ENCODE measurements at places on chromosomes 3 and 15.

DNA sequence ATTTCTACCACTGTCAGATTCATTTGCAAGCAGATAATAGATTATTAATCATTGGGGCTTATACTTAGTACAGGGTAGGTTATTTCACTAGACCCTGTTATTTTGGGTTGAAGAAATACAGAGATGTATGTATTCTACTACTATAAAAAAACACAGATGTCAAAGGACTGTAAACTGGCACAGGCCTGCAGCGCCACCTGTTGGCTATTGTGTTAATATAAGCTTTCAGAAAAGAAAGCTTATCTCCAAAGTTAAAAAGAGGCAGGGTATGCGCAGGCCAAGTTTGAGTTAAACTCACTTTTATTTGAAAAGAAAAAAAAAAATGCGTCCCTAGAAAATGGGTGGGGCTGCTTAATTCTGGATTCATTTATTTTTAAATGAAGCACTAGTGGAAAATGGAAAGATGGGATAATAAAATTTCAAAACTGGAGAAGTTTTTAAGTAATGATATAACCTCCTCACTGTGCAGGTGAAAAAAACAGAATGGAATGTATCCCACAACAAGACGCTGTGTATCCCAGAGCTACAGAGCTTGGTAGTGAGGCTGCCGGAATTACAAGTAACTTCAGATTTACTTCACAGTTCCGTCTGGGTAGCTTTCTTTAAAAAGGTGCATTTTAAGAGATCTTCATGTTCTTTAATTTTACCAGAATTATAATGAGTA lies 407.2 kb upstream of the TGFBR2 start:
- peak; percentile 60 for DNase-seq

DNA sequence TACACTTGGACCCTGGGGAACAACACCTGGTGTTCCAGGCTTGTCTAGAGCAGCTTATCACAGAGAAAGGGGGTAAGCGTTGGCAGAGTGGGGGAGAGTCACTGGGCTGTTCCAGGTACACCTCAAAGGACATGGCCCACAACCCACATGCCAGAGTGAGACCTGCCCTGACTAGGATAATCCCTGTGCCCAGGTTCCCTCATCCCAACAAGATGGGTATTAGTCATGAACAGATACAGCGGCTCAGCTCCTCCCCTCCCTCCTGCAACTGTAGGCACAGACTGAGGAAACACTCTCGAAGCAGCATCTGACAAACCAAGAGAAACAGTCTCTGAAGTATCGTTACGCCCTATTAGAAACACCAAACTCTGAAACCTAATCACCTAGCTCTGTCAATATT lies 32.1 kb upstream of the RPS17 start:
- DNase-seq = no peak

- no peak for DNase-seq
Observed at GRCh38 chr3:187025656-187026316, 95.5 kb downstream of the ST6GAL1 start.

DNA sequence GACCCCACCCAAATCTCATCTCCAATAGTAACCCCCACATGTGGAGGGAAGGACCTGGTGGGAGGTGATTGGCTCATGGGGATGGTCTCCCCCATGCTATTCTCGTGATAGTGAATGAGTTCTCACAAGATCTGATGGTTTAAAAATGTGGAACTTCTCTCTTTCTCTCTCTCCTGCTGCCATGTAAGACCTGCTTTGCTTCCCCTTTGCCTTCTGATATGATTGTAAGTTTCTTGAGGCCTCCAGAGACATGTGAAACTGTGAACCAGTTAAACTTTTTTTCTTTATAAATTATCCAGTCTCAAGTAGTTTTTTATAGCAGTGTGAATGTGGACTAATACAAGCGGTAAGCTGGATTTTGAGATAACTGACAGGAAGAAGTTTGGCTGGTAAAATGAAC lies 60.3 kb upstream of the MBNL1 start:
- no peak for DNase-seq

- no peak for DNase-seq
Observed at GRCh38 chr3:127544803-127545201, 45.7 kb downstream of the TPRA1 start.

GRCh38 chr15:42504631-42505030 lies 9.2 kb downstream of the SNAP23 start:
- DNase-seq = no peak
